ENCODE measurements at places on chromosomes 16 and 17.

- DNase-seq: no peak
Measured at GRCh38 chr17:15287538-15288267, 22.6 kb upstream of the PMP22 start.

DNA sequence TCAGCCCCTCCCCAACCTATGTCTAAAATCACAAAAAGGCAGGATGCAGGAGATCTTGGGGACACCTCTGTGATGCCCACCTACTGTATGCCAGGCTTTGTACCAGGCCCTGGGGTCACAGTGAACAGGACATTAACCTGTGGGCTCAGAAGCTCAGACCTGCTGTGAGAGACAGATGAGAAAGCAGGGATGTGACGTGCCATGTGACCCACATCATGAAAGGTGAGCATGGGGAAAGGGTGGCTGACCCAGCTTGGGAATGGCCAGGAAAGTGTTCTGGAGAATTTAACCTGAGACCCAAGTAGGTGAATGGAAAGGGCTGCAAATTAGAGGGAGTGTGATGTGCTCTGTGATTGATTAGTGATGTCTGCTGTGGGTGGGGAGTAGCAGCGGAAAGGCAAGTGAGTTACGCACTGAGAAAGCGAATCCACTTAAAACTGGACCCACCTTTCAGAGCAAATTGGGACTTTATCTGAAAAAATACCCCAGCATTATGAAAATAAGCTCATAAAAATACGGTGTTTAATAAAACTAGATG, 132.2 kb downstream of the IRF8 start:
- no peak for DNase-seq

GRCh38 chr17:42323268-42323773, 35.0 kb downstream of the STAT5A start:
- DNase-seq: no peak

- DNase-seq: no peak
Measured at GRCh38 chr16:85166699-85167588, 54.7 kb upstream of the CIBAR2 start.

GRCh38 chr17:70618641-70619040, 449.3 kb downstream of the KCNJ2 start:
- no peak for DNase-seq

DNA sequence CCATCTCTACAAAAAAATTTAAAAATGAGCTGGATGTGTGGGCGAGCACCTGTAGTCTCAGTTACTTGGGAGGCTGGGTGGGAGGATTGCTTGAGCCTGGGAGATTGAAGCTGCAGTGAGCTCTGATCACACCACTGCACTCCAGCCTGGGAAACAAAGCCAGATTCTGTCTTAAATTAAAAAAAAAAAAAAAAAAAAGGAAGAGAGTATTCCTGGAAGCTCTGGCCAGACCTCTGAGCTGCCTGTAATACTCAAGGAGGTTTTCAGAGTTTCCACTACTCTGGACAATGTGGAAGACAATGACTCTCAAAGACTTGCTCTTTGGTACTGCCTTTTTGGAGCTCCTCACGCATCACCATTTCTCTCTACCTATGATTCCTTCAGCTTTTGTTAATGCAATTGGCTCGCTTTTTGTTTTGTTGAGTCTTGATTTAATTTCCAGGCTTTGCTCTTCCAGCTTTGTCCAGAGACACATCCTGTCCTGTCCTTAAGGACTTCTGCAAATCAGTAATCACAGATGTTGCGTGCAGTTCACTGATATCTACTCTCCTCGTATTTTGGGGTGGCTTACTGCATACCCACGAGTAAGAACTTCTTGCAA, 10.8 kb downstream of the CHD9 start:
- DNase-seq: no peak

GRCh38 chr17:56893503-56893902, 20.3 kb downstream of the TRIM25 start:
- DNase-seq: no peak

- no peak for DNase-seq
Measured at GRCh38 chr17:1060991-1061390, 64.1 kb downstream of the TIMM22 start.

GRCh38 chr16:82979406-82980111, 352.8 kb downstream of the CDH13 start:
- no peak for DNase-seq

GRCh38 chr17:73067075-73067474, 25.4 kb downstream of the SLC39A11 start:
- no peak for DNase-seq

GRCh38 chr17:78889531-78889930, 13.5 kb downstream of the CEP295NL start:
- DNase-seq: no peak

GRCh38 chr16:3744018-3744417, 26.7 kb upstream of the TRAP1 start:
- no peak for DNase-seq

DNA sequence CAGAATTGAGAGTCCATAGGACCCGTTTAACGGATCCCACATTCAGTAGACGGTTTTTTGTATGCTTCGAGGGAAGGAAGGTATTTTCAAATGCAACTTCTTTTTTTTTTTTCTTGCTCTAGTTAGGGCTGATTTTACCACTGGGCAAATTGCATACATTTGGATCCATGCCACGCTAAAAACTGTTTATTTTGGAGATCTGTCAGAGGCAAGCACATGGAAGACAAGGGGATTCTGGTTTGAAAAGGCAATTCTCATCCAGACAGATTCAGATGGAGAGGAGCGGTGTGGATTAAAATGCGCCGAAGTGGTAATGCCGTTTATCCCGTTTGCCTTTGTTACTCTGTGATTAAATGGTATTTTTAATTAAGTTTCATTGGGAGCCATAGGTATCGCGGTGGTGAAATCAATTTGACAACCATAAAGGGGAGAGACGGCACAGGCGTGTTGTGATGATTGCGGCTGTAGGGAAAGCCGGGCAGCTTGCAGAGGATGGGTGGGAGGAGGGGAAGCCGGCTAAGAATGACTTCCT, 170.4 kb downstream of the IRX3 start:
- DNase-seq: no peak

DNA sequence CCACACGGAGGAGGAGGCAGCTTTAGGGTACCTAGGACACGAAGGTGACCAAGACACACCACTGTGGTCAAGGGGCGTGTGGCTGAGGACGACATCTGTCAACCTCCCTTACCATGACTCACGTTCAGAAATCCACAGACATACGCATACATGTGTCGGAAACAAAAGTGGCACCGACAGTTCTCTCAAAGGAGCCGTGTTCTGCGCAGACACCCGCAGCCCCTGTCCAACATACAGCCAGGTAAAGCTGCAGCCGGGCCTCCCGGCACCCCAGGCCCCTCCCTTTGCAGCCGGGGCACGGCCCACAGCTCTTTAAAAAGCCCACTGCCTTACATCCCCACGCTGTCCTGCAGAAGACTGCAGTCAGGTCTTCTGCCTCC, 40.5 kb upstream of the KLHDC4 start:
- DNase-seq: no peak

All from stimulated activated CD8-positive, alpha-beta memory T cell treated with anti-CD3 and anti-CD28 coated beads, Interleukin-4, amount 100 ng/mL, for 24 hours (primary cell).